ENCODE measurements at places on chromosomes 11 and 22.

GRCh38 chr11:96204721-96205459 is 138.1 kb downstream of the MAML2 start:
- no peak for DNase-seq

- DNase-seq, result no peak
These were observed 38.4 kb upstream of the CLMP start for GRCh38 chr11:123233280-123233974.

DNA sequence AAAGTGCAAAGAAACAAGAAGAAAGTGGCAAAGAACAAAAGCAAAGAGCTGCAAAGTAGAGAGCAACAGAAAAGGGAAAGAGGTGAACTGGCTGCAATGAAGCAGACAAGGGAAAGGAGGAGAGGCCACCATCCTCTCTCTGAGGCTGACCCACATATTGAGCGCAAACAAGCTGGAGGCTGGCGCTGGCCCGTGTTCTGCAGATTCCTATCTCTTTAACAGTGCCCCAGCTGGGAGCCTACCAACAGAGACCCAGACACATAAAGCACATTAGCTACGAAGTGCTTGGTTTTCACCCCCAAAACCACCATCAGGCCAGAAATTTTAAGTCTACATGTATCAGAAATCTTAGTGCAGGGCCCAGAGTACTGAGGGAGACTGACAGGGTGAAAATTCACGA is 17.6 kb downstream of the NCAPD3 start:
- DNase-seq, result no peak

GRCh38 chr11:126332221-126332711 is 23.2 kb upstream of the ST3GAL4 start:
- no peak for DNase-seq

- DNase-seq, result no peak
These were observed 98.6 kb downstream of the KIAA1671 start for GRCh38 chr22:25051073-25051472.
